Stimulated activated naive CD4-positive, alpha-beta T cell (primary cell): ENCODE measurements at places on chromosomes 4 and X.

DNA sequence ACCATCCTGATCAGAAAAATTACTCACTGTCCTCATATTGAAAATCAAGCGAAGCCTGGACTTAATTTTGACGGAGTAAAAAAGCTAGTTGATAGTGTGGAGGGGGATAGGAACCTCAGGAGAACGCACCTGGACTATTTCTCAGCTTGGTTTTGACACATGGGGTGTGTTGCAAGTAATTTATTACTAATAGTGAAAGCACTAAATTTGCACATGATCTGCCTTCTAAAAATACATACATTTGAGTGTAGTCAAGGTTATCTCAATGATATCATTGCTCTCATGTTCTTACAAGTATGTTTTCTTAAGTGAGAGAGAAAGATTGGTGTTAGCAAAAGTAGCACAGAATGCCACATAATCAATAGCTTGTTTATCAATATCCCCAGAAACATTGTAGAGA is 29.5 kb downstream of the LRIT3 start:
- DNase-seq: no peak

DNA sequence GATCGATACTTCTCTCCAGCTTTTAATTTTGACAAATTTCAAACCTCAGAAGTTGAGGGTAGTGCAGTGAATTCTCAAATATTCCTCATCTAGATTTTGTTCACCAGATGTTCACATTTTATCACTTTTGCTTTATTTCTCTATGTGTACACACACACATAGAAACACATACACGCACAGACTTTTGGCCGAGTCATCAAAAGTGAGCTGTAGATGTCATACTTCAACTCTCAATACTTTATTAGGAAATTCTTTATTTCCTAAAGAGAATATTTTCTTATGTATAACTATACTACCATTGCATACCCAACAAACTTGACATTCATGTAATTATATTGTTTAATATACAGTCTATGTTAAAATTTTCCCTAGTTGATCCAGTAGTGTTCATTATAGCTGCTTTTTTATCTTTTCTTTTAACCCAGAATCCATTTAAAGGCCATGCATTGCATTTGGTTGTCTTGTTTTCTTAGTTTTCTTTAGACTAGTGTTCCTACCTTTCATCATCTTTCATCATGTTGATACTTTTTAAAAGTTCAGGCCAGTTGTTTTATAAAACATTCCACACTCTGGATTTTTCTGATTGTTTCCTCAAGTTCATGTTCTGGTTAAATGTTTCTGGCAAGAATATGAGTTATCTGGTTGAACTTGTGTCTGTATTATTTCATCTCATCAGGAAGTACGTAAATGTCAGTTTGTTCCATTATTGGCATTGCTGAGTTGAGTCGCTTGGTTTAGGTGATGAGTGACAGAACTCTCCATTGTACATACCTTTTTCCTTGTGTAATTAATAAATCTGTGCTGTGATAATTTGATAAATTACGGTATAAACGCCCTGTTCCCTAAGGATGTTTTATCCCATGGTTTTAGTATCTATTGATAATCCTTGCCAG is 94.1 kb upstream of the TLR2 start:
- DNase-seq: no peak

GRCh38 chr4:112105201-112105969 is 39.9 kb upstream of the FAM241A start:
- no peak for DNase-seq

GRCh38 chr4:68324519-68325262 is 25.2 kb downstream of the YTHDC1 start:
- DNase-seq: no peak

DNA sequence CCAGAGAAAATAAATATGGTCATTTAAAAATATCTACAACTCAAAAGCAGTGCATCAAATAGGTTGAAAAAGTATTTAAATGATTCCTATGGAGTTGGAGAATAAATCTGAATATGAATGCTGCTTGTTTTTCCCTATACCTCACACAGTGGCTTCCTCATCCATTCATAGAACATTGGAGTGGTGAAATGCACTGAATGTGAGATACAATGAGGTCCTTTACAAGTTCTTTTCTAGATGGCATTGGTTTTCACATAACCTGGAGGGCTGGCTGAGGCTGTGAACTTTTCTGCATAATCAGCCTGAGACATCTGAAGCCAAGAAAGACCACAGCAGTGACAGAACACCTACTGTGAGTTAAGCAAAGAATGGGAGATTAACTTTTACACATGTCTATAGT is 279.1 kb upstream of the NRK start:
- no peak for DNase-seq

DNA sequence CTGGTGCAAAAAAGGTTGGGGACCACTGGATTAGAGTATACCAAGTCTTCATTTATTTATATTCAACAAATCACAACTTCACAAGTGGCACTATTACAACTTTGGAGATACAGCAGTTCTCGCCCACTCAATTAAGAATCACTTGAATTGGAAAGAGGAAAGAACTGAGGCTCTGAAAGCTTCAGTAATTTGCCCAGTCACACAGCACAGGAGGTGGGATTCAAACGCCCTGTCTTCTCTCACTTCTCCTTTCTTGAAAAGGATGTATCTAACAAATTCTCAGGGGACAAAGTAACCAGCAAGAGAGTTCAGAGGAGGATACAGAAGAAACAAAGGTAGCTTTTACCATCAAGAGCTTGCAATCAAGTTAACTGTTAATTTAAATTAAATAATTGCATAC is 12.4 kb downstream of the SMIM14 start:
- no peak for DNase-seq

DNA sequence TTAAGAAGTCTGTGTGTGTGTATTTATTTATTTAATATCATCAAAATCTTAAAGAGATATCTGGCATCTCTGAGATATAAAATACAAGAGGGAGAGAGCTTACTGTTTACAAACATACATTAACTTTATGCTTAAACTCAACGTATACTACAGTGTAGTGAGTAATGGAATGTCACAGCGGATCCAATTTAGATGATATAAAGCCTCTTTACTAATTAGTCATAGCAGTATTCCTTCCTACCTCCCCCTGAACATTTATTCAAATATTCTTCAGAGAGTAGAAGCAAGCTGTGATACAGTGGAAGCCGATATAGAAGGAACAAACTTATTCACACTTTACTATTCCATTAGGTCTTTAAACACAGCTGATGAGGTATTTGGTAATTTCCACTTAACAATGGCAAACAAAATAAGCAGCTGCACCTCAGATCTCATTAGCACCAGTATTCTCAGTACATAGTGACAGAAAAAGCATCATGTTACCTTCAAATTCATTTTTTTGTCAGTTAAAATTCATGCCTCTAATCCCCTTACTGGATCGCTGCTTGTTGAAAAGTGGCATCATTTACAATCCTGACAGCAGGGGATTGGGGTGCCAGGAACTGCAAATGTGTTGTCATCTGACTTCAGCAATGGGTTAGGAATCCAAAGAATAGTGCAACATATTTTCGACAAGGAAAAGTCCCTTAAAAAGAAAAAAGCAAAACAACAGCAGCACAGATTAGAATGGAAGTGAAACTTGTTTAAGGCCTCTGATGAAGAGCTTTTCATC is 658.7 kb upstream of the EPHA5 start:
- no peak for DNase-seq

DNA sequence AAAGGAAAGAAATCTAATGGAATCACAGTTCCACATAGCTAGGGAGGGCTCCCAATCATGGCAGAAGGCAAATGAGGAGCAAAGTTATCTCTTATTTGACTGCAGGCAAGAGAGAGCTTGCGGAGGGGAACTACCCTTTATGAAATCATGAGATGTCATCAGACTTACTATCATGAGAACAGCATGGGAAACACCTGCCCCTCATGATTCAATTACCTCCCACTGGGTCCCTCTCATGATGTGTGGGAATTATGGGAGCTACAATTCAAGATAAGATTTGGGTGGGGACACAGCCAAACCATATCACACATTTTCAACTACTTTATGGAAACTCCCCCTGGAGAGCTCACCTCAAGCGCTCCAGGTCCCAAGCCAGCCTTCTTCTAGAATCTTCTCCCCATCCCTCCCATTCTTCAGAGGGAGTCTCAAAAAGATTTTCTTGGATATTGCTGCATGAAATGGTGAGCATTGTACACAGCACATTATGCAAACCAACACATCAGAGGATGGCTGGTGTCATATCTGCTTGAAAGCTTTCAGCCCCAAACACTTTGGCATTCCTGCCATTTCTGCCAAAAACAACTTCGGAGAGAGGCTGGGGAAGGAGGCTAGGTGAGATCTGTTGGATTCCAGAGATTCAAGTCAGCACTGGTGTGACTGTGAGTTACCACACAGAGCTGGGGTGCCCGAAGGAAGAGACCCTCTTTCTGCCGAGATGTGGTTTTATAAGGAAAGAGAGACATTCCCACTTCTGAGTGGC is 6.9 kb downstream of the FGFBP1 start:
- no peak for DNase-seq

DNA sequence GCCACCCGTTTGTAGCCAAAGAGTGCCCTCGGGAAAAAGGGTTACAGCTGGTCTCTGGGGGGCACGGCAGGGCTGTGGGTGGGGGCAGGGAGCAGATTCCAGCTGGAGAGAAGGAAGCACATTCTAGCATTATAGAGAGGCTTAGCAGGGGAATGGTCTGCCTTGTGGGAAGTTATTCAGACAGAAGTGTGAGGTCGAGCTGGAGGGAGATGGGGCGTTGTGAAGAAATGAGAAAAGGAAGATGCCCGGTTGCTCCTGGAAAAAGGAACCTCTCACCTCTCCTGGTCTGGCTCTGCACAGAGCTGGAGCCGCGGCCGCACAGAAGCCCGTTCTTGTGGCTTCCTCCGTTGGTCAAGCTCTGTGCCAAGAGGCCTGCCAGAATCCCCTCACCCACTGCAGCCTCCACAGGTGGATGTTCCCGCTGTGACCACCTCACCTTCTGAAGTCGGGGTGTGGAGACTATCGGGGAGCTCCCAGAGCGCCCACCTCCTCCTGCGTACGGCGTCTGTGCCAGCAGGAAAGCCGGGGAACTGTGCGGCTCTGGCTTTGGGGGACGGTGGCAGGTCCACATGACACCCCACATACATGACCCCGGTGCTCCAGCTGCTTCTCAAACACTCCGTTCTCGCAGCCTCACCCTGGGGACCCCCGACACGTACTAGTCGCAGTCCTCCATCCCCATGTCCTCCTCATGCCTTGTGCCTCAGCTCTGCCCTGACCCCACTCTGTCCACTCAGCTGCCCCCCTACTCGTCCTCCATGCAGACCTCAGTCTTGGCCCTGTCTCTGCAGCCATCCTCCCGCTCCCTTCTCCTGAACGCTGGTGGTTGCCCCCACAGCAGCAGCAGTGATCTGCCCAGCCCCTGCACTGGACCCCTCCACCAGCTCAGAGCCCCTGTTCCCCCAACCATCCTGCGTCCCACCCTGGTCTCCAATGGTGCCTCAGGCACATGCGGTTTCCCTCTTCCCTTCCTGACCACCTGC is 52.2 kb upstream of the HGFAC start:
- no peak for DNase-seq

DNA sequence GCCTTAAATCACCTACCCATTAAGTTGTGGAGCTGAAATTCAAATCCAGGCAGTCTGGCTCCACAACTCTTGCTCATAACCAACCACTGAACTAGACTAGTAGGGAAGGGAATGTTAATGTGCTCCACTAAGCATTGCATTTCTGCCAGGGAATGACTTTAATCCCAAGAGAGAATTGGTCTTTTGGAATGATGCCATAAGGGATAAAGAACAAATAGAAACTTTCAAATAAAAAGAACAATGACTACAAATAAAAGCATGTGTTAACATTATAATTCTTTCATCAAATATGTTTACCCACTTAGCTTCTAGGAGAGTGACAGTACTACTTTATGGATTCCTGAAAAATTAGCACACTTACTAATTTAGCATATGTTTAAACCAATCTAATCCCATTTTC is 905.9 kb downstream of the CENPC start:
- DNase-seq: no peak

GRCh38 chrX:57595381-57595811 is 3.6 kb downstream of the ZXDB start:
- no peak for DNase-seq

DNA sequence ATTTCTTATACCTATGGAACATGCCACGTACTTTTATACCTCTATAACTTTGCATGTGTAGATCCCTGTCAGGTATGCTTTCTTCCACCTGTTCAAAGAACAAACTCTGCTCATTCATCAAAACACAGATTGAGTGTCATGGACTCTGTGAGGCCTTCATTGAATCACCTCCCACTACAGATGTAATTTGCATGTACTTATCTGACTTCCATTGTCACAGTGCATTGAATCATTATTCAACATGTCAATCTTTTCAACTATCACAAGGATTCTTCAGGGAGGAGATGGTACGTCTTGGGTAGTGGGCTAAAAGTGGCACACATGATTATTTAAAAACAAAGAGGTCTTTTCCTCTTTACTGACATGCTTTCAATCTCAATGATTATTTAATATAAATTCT is 24.1 kb downstream of the SPOCK3 start:
- no peak for DNase-seq

- no peak for DNase-seq
Measured at GRCh38 chr4:99853190-99853589, 36.6 kb downstream of the DAPP1 start.

DNA sequence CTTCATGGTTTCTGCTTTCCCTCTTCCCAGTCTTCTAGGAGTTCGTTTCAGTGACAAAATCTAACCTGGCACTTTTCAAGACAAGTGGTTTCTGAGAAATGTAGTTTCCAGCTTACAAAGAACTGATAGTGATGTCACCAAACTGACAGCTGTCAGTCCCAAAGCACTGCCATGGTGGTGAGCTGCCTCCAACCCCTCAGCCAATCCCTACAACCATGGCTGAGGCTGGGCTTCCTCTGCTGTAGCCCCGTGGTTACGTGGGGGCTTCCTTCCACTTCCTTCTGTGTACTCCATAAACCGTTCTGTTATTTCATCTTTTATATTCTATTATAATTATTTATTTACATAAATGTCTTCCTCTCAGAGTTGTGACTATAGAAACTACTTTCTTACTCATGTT is 198.6 kb upstream of the AGA start:
- no peak for DNase-seq

- DNase-seq: no peak
Measured at GRCh38 chrX:111467896-111468295, 43.5 kb upstream of the SERTM2 start.

GRCh38 chrX:79400623-79401022 is 33.5 kb upstream of the ITM2A start:
- peak; percentile 19 for DNase-seq

GRCh38 chrX:123081776-123082175 is 102.3 kb upstream of the GRIA3 start:
- no peak for DNase-seq

DNA sequence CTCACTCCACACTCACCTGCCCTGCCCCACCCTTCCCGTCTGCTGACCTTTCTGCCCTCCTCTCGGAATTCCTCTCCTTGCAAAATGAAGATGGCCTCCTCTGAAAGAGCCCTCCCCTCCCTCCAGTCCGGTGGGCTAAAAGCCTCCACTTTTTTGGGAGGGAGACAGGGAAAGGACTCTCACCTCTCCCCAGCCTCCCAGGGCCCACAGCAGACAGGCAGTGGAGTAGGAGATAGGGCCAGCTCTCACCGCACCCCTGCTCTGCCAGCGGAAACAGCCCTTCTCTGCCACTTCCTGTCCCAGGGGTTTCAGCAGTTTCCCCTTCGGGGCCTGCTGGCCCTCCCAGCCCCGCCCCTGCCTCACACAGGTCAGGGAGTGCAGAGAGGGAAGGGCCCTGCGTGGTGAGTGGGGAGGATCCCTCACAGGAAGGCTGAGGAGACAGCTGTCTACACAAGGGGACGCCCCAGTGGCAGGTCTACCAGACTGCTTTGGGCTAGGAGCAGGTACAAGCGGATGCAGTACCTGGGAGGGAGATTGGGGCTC is 18.2 kb downstream of the ELF4 start:
- DNase-seq: peak; percentile 79

- DNase-seq: no peak
Measured at GRCh38 chr4:101458914-101459313, 111.6 kb upstream of the PPP3CA start.

- DNase-seq: peak; percentile 53
Measured at GRCh38 chr4:8200302-8200975, 1.3 kb downstream of the SH3TC1 start.
